ENCODE measurements at places on chromosomes 3 and 15.

- no peak for DNase-seq
Observed at GRCh38 chr3:71652781-71653413, 69.4 kb upstream of the FOXP1 start.

GRCh38 chr15:97077975-97078374 lies 747.5 kb downstream of the NR2F2 start:
- no peak for DNase-seq

GRCh38 chr3:60085649-60086048 lies 1035.8 kb upstream of the CFAP20DC start:
- DNase-seq, result no peak

- no peak for DNase-seq
Observed at GRCh38 chr15:59993950-59994401, 10.1 kb upstream of the FOXB1 start.

- DNase-seq, result peak; percentile 26
Observed at GRCh38 chr3:40505599-40506462, at the start of gene ZNF620. Gene ZNF620 (plus strand): TSS chr3:40506039. CDS start chr3:40506353, 314 bp downstream.

GRCh38 chr15:72502220-72502809 lies 28.2 kb downstream of the ARIH1 start:
- DNase-seq, result no peak

- DNase-seq, result no peak
Observed at GRCh38 chr15:66901336-66902100, 163.9 kb upstream of the SMAD3 start.

DNA sequence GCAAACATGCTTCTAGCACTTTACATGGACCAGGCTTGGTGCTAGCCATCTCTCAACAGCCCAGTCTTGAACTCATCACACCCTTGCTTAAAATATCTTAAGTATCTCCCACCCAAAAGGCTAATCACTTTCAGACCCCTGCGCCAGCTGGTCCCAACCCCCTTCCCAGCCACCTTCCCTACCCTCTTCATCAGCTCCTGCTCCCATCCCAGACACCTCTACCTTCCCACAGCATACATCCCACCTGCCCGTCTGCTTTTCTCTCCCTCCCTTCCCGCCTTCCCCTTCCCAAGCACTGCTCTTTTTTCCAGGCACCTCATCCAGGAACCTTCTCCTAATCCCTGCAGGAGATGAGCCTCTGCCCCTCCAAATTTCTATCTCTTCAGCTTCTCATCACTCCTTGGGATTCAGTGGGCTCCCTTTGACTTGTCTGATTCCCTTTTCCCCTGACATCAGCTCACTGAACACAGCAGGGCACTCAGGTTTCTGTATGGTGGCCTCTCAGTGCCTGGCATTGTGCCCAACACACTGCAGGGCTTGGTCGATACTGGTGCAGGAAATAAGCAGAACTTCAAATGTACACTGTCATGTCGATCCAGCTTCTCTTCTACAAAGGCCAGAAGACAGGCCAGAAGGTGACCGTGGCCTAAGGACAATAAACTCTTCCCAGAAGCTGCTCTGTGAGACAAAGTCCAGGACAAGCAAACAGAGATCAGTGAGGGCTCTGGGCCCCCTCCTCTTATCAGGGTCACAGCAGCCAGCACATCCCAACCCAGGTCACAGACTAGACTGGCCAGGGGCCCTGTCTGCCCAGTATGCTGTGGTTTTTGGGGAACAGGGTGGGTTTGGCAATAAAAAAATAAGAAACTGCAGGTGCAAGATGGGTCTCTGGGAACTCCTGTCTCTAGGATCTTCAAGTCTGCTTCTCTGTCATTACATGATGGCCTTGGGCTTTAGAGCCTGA lies 2.2 kb upstream of the ITIH1 start:
- no peak for DNase-seq

GRCh38 chr3:175735866-175736265 lies 876.7 kb downstream of the NAALADL2 start:
- DNase-seq, result no peak

DNA sequence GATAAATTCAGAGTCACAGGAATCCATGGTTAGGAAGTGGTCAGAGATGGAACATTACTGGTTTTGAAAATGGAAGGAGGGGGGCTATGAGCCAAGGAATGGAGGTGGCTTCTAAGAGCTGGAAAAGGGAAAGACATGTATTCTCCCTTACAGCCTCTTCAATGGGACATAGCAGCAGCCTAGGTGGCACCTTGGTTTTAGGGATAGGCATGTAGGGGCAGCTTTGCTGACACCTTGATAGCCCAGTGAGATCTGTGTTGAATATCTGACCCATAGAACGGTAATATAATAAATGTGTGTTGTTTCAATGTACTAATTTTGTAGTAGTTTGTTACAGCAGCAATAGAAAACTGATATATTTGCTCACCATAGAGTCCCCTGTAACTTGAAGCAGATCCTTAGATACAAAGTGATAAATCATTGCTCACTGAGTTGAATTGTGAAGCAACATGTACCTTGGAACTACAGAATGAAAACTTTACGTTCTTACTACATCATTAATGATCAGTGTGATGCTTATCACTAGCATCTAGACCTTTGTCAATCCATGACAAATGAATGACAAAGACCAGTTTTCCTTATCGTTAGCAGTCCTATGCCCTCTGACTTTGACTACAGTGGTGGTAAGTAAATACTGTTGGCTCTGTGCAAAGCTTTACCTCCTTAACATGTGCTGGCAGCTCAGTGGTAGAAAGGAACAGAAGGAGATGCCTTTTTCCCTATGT lies 53.8 kb downstream of the TMEM45A start:
- no peak for DNase-seq

Data from stimulated activated CD8-positive, alpha-beta memory T cell treated with anti-CD3 and anti-CD28 coated beads, Interleukin-7, amount 100 ng/mL, for 1 hour (primary cell).